PC-9 (cell line): ENCODE measurements at places on chromosomes 7 and 10. TPM values are rescaled to one million over a fixed set of nuclear protein-coding genes. Genes with fewer than 3 reads are reported as not detected.

RET gene
- not detected in 2 replicates for total RNA-seq

- DNase-seq: no peak
Measured at GRCh38 chr7:14583518-14583917, 319.0 kb downstream of the DGKB start.

DNA sequence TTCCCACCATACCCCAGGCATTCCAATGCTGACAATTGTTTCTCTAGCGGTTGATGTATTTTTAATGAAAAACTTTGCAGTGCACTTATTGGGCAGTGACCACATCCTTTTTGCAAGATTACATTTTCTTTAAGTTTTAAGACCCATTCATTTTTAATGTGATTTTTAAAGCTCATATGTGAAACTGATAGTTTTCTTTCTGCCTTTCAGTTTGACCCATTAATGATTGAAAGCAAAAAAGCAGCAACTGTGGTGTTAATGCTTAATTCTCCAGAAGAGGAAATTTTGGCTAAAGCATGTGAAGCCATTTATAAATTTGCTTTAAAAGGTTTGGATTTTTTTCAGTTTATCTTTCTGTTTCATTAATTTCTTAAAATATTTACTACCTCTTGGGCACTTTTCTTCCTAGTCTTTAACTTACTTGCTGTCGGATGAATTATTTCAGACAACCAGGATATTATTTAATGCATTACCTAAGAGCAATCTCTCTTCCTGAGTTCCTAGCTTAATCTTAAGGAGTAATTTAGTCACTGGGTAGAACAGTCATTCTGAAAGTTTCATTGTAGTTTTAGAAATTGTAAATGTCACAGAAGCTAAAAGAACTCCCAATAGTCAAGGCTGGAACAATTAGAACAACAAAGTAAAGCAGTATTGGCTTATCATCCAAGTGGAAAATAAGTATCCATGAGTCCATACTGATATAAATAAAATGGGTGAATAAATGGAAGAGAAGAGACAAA is 18.3 kb downstream of the ARMC3 start:
- no peak for DNase-seq

DNA sequence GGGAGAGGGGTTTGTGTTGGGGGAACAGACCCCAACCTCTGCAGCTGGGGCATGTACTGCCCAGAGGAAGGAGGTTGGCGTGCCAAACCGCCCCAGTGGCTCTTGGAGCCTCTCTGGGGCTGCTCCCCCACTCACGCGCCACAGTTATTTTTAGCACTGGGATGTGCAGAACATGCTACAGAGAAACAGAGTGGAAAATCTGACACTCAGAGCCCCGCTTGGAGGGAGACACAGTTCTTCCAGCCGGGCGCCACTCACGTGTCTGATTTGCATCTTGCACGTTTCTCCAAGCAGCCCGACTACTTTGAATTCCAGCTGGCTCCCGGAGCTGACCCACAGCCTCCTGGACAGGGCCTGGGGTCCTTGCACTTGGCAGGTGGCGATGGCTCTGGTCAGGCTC is 182.0 kb downstream of the RPS24 start:
- no peak for DNase-seq

DNA sequence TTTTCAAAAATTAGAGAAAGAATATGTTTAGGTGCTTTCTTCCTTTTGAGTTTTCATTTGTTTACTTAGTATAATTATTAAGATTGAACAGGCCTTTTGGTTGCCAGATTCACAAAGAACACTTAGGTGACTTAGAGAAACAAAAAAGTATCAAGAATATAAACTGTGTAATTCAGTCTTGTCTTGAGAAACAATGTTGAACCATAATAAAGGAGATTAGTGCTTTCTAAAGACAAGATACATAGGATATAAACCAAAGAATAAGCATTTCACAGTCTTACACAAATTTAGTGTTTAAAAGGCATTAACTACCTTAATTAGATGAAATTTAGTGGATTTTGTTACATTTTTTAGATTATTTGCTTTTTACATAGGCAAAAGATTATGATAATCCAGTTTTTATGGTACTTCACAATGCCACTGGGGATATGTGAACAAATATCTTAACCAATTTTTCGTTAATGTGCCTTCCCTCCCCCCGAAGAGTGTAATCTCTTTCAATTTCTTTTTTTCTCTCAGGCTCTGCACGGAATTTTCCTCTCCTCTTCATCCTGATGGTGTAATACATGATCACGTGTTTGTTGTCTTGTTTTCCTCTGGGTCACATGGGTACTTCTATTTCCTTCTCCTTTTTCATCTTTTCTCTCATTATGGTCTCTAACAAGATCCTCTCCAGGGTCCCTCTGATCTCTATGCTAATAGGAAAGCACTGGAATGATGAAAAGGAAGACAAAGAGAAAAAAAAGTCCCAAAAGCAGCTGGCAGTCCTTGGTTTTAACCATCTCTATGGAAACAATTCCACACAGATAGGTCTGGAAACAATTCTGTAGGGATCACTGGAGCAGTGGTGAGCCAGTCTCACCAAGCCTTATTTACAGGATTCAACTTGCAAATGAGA is 3.7 kb upstream of the HNRNPH3 start:
- DNase-seq: no peak

DNA sequence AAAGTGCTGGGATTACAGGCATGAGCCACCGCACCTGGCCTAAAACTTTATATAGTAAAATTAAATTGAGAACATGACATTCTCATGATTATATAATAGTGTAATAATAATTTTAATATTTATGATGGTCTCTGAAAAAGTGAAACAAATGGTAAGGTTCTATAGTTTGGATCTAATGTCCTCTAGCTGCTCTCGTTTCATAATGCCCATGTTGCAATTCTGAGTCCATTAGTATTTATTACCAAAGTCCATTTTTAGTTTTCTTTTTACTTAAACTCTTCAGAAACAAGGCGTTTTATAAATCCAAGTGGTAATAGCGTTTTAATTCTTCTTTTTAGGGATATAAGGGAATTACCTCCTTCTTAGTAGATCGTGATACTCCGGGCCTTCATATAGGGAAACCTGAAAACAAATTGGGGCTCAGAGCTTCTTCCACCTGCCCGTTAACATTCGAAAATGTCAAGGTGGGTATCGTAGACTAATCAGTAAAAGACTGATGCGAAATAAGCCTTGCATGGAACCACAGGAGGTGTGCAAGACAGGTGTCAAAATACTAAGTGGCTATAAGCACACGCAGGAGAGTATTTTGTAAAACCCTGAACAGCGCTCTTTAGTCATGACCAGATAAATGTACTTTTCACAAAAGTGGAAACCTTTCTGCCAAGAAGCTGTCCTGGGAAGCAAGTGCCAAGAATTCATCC is 34.1 kb downstream of the ACADSB start:
- no peak for DNase-seq

PDCD4 gene
- total RNA-seq: 92.4 and 96.4 TPM in 2 replicates

GRCh38 chr10:69500864-69501468 is 49.7 kb downstream of the TSPAN15 start:
- DNase-seq: no peak

CYP2C19 gene
- not detected in 2 replicates for total RNA-seq

DNA sequence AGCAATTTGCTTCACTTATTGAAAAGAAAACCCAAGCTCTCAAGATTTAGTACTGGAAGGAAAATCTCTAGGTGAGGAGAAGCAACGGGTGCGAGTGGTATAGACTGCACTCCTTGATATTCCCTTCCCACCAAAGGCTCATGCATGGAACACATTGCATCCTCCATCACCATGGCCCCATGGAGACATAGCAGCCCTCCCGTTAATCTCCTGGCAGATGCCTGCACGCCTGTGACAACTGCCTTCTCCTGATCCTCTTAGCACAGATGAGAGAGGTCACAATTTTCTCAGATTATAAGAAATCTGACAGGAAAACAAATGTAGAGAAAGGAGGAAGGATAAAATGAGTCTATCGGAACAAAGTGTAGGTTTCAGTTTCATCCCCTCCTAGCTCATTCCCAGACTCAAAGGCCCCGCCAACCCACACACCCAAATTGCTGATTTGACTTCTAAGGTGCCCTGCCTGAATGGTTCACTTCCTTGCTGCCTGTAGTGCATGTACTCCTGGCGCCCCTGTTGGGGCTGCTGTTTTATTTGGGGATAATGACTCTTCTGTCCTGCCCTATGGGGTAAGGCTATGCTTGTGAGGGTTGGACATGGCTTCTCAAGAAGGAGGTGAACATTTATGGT is 50.0 kb downstream of the PLXNA4 start:
- no peak for DNase-seq

DNA sequence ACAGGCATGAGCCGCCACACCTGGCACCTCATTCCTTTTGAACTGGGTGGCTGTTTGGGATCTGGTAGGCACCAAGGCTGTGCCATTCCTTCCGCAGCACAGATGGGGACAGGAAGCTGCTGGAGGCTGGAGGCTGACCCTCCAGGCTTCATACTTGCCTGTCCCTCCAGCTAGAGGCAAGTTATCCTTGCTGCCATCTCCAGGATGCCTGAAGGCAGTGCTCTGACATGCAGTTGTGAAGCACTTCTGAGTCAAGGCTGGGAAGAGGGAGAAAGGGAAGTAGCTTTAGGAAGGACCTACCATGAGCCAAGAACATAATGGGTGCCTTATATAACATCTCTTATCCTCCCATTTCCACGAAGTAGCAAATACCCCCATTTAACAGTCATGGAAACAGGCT is 9.5 kb downstream of the MARVELD1 start:
- DNase-seq: no peak

DNA sequence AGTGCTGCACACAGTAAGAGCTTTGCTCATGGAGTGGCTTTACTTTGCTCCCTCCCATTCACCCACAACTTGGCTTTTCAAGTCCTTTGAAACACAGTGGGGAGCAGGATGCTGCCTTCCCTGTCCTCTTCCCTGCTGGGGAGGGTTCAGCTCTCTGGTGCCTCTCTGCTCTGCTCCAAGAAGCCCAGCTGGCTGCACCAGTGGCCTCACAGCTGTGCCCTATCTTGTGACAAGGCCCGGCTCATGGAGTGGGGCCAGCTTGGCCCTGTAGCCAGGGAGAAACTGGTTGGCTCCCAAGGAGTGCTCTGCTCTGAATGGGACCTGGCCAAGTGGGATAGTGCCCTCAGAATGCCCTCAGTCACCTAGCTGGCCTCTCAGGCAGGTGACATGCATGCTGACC is 212.3 kb upstream of the ZMIZ1 start:
- no peak for DNase-seq

DNA sequence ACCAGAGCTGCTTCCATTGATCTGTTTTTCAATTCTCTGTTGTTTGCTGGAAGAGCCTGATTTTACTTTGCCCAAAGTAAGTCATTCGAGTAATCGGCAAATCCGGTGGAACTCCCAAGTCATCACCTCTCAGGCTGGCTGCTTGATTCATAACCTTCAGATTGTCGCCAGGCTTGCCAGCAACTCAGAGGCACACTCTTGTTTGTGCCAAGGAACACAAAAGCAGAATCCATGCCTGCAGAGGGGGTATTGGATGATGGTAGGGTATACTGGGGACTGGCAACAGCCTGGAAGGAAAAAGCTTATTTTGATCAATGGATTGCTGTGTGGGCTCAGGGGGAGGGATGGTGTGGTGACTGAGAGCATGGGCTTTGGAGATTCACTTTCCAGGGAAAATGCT is 542.4 kb downstream of the SORCS3 start:
- no peak for DNase-seq

- DNase-seq: no peak
Measured at GRCh38 chr7:27955011-27955410, 215.0 kb downstream of the TAX1BP1 start.

TSPAN12 gene
- 5.8 and 6.1 TPM in 2 replicates for total RNA-seq

- DNase-seq: no peak
Measured at GRCh38 chr10:99443500-99443899, 13.1 kb upstream of the GOT1 start.

GRCh38 chr10:34628174-34628796 is 186.8 kb downstream of the PARD3 start:
- no peak for DNase-seq

CASP7 gene
- total RNA-seq: 14.0 and 14.8 TPM in 2 replicates

DNA sequence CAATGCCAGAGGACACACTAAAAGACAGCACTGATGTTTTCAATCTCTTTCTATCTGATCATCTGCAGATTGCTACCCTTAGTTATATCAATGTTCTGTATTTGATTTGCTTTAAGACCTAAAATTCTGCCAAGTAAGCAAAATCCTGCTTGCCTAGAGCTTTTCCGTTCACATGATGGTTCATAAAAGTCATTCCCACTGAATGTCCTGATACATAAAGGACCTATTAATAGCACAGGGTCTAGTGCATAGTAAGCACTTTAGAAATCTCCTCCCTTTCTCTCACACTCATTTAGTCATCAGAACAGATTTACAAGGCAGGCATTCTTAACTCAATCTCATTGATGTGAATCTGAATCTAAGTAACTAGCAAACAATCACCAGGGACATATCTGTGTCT is 68.8 kb downstream of the PCGF5 start:
- no peak for DNase-seq

GLI3 gene
- not detected in 2 replicates for total RNA-seq

DNA sequence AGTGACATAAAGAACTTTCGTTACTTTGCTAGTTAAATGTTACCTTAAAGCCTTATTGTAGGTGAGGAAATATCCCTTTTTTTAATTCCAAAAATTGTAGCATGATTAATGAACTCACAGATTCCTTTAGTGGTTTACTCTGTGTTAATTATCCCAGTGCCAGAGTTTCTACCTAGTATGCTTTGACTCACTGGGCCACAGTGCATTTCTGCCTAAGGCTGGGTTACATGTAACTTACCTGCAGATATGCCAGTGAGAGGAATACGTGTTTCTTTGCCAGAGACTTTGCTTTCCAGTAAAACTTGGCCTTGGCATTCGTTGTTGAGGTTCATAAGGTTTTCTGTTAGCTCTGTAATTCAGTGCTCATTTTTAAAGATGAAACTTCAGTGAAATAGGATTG is 380.8 kb upstream of the LRGUK start:
- no peak for DNase-seq

DNA sequence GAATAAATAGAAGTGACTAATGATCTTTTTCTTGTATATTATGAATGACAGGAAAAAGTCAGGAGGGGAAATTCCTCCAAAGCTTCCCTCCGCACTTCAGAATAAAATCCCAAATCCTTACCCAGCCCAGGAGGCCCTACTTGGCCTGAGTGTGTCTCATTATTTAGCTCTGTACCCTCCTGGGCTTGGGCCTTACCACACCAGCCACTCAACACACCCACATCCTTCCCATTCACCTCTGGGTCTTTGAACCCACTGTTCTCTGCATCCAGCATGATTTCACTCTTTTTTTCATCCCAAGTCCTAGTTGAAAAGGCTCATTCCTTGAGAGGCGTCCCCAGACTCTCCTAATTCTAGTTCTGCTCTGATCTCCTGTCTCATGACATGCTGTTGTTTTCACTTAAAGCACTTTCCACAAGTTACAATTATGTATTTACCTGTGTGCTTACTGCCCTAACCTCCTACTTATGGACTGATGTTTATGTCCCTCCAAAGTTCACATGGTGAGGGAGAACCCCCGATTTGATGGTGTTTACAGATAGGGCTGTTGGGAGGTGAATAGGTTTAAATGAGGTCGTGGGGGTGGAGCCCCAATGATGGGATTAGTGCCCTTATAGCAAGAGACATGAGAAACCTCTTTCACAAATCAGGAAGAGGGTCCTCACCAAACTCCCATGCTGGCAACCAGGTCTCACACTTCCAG is 6.4 kb downstream of the NOD1 start:
- DNase-seq: no peak

- no peak for DNase-seq
Measured at GRCh38 chr7:56125831-56126230, 9.6 kb upstream of the NUPR2 start.

CYP2C18 gene
- total RNA-seq: not detected in 2 replicates
